Ascending aorta (tissue), 2 donors: ENCODE measurements at places on chromosomes 2 and 18. TPM values are rescaled to one million over a fixed set of nuclear protein-coding genes. Genes with fewer than 3 reads are reported as not detected.

MLPH gene
- total RNA-seq: 91.0 TPM

TCF23 gene
- not detected for total RNA-seq

ALK gene
- total RNA-seq: not detected

DNA sequence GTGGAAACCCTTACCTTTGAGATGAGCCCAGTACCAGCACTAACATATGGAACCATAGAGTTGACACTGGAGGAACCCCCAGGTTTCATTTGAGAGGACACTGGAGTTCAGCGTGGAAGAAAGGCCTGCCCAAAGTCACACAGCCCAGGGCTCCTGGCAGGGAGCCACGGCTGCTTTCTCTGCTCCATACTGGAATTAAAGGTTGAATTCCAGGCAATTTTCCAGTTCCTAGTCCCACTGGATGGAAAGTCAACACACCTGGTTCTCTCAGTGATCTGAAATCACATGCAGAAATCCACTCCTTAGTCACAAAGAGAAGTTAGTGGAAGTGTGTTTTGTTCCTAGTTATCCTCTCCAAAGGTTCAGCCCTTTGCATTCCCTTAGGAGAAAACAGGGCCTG, 336.1 kb upstream of the SKOR2 start:
- no peak for DNase-seq
- no peaks in the 10 kb centered on the region for H3K4me1 ChIP-seq
- no peaks in the 10 kb centered on the region for H3K27me3 ChIP-seq
- H3K27ac ChIP-seq: no peak overlapping the region

DNA sequence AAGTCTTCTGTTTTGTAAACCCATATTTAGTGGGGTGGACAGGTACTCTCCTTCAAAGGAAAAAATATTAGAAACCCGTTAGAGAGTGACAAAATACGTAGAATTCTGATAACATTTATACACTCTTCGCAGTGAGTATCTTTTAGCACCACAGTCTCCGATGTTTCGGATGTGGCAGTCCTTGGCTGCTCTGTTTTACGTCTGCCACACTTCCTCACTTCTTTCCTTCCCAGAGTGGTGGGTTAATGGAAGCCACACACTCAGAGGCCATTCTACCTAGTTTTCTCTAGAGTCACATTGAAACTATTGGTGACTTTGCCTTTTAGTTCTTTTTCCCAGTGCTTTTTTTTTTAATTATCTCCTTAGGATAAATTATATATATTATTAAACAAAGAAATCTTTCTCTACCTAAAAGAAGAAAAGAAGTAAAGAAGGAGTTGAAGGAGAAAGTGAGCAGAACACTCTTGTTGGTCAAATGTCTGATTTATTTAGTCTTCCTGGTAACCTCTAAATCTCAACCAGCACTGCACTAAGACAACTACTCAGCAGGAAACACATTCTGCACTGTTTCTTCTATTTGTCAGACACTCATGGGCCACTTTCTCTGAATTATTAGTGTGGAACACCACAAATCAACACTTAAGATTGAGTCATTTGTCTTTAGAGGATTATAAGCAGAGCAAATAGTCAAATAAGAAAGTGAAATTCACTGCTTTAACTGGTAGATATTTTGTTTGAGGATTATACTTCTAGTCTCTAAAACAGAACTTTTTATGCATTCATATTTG, 451.3 kb upstream of the TMEFF2 start:
- H3K27me3 ChIP-seq: no peaks in the 10 kb centered on the region
- H3K4me1 ChIP-seq: no peaks in the 10 kb centered on the region
- no peak overlapping the region for H3K27ac ChIP-seq

DNA sequence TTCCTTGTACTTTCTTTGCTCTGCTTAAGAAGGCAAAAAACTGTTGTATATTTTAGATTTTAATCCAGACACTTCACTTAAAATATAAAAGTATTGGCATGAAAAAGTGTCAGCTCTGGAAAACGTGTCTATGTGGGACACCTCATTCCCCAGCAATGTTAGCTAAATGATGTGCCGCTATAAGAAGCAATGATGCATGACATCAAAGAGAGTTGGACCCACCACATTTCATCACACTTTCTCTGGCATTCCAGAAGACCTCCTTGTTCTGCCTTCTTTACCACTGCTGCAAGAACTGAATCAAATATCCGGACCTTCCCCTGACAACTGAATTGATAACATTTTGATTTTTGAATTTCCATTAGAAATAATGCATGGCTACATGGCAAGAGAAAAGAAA, 242.4 kb upstream of the TANK start:
- DNase-seq: no peak
- no peaks in the 10 kb centered on the region for H3K36me3 ChIP-seq
- H3K27me3 ChIP-seq: no peaks in the 10 kb centered on the region
- H3K4me1 ChIP-seq: peaks cover 2% of the 10 kb centered on the region
- no peak overlapping the region for H3K27ac ChIP-seq

GRCh38 chr2:38605298-38605830, 2.6 kb upstream of the HNRNPLL start:
- H3K27me3 ChIP-seq: no peaks in the 10 kb centered on the region
- DNase-seq: no peak
- H3K27ac ChIP-seq: no peak overlapping the region
- no peak overlapping the region for H3K4me3 ChIP-seq

DNA sequence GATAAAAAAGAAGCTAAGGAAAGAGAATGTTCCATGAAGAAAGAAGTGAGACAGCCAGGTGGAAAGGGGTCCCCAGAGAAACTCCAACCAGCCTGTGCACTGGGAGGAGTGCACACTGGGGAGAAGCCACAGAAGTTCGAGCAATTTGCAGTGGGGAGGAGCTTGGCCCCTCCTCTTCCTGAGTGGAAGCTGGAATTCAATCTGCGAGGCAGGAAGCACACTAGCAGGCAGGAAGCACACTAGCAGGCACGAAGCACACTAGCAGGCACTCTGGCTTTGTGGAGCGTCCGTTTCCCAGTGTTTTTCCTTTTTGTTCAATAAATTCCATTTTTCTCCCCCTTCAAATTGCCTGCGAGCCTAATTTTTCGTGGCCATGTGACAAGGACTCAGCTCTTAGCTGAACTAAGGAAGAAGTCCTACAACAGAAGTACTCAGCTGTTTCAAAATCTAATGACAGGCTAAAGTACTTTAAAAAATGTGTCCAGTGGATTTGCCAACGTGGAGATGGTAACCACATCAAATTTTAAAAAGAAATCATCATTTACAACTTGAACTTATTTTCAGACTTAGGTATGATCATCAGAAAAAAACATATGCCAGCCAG, 21.4 kb upstream of the SPIRE1 start:
- peak; percentile 73 for DNase-seq
- H3K27ac ChIP-seq: peak overlapping the region; percentile 71
- no peaks in the 10 kb centered on the region for H3K27me3 ChIP-seq
- H3K36me3 ChIP-seq: peaks cover 4% of the 10 kb centered on the region

DNA sequence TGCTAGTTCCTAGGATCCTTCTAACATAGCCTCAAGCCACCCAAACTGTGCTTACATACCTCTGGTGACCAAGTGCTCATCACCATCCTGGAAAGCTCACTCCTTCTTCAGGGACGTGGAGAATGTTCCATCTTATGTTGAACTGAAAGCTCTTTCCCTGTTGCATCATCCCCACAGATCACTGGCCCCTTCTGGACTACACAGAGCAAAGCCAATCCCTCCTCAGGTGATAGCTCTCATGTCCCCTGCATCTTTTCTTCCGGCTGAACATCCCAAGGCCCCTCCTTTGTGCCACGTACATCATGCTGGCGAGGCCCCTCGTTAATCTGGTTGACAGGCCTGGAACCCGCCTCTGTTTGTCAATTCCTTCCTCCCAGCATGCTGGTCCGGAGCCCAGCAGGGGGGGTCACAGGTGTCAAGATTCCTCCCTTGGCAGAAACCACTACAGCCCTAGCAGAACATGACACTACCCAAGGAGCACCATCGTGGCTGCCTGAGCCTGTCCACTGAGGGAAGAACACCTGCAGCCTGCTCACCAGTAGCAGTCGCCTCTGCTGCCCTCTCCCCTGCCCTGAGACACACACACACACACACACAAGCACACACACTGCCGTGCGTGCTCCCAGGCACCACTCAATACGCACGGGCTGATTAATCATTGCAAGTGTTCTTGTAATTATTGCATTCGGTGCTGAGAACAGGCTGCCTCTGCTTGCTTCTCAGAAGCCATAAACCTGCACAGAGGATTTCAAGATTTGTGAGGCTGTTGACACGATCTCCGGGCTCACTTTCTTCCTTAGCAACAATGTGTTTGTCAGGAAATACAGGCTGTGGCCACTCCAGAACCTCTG, 6.3 kb upstream of the KCNK3 start:
- H3K36me3 ChIP-seq: no peaks in the 10 kb centered on the region
- peaks cover 18% of the 10 kb centered on the region for H3K4me1 ChIP-seq
- no peak overlapping the region for H3K4me3 ChIP-seq
- H3K27me3 ChIP-seq: no peaks in the 10 kb centered on the region

DNA sequence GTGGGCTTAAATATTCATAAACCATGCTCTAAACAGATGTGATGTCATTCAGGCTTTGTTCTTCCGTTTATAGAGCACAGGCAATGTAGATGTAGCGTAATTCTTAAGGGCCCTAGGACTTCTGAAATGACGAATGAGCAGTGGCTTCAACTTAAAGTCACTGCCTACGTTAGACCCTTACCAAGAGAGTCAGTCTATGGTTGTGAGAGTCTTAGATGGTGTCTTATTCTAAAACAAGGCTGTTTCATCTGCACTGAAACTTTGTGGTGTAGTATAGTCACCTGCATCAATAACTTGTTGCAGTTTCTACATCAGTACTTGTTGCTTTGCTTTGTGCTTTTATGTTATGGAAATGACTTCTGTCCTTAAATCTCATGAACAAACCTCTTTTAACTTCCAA, 56.0 kb downstream of the PIK3C3 start:
- H3K4me1 ChIP-seq: no peaks in the 10 kb centered on the region
- no peak overlapping the region for H3K4me3 ChIP-seq
- peaks cover 13% of the 10 kb centered on the region for H3K36me3 ChIP-seq
- no peak overlapping the region for H3K27ac ChIP-seq
- H3K27me3 ChIP-seq: no peaks in the 10 kb centered on the region

DNA sequence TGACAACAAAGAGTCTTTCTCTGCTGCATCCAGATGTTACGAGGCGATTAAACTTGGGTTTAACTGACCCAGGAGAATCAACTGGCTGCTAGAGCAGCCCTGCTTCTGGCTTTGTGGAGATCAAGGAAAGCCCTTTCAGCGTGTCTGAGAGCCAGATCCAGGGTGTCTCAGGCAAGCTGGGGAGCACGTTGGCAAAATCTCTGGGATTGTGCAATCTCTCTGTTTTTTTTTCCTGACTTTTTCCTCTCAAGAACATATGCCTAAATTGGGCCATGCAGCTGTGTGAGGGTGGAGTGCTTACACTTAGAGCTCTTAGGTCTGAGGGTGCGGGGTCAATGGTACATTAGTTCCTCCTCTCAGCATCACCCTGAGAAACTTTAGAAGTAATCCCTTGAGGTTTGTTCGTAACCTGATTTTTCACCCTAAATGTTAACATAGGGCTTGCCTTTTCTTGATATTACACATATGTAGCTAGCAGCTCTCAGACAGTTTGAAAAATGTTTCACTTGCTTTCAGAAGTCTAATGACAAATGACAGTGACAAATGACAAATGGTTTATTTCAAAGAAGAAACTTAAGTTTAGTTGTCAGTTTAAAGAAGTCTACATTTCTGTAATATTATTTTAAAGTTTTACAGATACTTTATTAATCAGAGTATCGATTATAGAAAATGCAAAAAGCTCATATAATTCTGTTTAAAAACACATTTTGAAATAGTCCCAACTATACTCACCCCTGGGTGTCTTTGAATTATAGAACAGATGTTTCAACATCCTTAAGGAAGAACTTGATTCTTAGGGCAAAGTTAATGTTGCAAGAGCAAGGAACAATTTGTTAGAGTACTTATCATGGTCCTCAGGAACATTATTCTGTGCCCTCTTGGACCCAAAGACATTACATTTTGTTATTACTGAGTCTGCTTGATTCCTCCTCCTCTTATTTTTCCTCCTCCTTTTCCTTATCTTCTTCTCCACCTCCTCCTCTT, 38.4 kb upstream of the ZSWIM2 start:
- peaks cover 20% of the 10 kb centered on the region for H3K4me1 ChIP-seq
- H3K36me3 ChIP-seq: no peaks in the 10 kb centered on the region
- no peaks in the 10 kb centered on the region for H3K27me3 ChIP-seq
- H3K27ac ChIP-seq: no peak overlapping the region
- no peak overlapping the region for H3K4me3 ChIP-seq
- DNase-seq: no peak

DNA sequence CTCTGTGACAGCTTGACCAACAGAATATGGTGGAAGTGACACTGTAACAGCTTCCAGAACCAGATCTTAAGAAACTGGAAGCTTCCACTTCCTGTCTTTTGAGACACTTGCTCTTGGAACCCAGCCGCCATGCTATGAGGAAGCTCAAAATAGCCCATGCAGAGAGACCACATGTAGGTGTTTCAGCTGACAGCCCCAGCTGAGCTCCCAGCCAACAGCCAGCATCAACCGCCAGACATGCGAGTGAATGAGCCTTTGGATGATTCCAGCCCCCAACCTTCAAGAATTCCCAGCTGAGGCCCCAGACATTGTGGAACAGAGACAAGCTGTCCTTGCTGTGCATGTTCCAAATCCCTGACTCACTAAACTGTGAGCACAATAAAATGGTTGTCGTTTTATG, 27.9 kb downstream of the ACVR1 start:
- H3K4me3 ChIP-seq: no peak overlapping the region
- no peak overlapping the region for H3K27ac ChIP-seq
- peaks cover 5% of the 10 kb centered on the region for H3K4me1 ChIP-seq
- no peaks in the 10 kb centered on the region for H3K27me3 ChIP-seq
- no peak for DNase-seq
- no peaks in the 10 kb centered on the region for H3K36me3 ChIP-seq
